ENCODE measurements at places on chromosomes 1 and 21.

DNA sequence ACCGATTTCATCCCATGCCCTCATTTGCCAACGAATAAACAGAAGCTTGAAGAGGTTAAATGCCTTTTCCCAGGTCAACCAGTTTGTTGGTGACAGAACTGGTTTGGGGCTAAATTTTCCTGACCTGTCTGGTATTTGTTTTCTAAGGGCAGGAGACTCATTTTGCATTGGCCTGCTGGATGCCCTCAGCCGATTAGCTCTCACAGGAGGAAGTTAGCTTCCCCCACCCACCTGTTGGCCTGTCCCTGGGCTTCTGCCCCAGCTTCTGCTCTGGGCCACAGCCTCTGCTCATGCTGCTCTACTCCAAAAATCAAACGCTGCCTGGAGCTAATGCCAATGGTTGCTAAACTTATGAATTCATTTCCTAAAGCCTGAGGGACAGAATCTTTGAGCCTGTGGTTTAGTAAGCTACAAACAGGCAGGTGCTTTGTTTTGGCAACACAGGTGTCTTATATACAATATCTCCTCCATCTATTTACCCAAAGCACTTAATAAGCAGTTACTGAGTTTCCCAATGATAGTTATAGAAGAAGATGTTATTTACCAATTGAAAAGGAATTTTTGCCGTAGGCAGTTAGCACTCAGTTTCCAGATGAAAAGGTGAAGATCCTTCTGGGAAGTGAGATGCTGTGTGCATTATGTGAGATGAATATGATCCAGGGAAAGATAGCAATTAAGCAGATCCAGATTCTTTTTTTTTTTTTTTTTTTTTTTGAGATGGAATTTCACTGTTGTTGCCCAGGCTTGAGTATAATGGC lies 82.3 kb downstream of the TM2D1 start:
- no peak for DNase-seq

GRCh38 chr1:63984257-63984929 lies 210.6 kb downstream of the ROR1 start:
- no peak for DNase-seq

GRCh38 chr21:41631564-41632461 lies 123.9 kb upstream of the TMPRSS2 start:
- DNase-seq, result no peak

- no peak for DNase-seq
Observed at GRCh38 chr1:33008051-33008914, 28.4 kb downstream of the AK2 start.

DNA sequence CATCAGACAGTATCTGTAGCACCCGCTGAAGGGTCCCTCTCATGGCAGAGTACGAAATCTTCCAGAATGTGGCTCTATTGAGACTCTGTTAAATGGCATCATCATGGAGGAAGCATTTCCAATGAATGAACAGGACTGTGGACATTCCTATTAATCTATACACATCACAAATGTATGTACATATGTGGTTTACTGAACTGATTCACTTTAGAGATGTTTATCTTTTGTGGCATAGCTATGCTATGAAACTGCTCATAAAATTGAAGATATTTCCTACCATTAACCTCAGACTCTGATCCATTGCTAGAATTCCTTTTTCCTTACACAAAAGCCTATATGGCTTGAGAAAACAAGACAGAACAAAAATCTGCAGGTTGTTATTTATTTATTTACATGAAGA lies 259.6 kb upstream of the RRP15 start:
- DNase-seq, result no peak

DNA sequence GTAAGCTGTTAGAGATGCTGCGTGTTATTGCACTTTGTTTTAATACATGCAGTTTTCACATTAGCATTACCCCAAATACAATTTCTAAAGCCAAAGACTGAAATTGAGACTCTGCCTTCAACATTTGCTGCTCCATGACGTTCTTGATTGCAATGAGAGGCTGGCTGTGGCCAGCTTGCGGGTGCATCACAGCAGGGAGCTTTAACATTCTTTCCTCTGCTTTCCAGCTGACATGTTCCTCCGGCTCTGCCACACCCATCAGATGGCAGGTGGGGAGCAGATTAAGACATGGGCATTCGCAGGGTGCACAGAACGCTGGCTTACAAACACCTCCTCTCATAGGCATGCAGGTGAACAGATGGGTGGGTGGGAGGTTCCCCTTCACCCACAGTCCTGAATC lies 314.1 kb downstream of the DISC1 start:
- DNase-seq, result no peak

- DNase-seq, result no peak
Observed at GRCh38 chr1:173190101-173190936, 16.8 kb downstream of the TNFSF4 start.
